ENCODE measurements at places on chromosomes 3 and 15.

- DNase-seq, result no peak
Measured at GRCh38 chr15:27448234-27448633, 477.3 kb downstream of the GABRG3 start.

- no peak for DNase-seq
Measured at GRCh38 chr15:89398896-89399237, 64.2 kb upstream of the POLG start.

GRCh38 chr3:183460081-183461055 is 31.9 kb upstream of the MCF2L2 start:
- no peak for DNase-seq

DNA sequence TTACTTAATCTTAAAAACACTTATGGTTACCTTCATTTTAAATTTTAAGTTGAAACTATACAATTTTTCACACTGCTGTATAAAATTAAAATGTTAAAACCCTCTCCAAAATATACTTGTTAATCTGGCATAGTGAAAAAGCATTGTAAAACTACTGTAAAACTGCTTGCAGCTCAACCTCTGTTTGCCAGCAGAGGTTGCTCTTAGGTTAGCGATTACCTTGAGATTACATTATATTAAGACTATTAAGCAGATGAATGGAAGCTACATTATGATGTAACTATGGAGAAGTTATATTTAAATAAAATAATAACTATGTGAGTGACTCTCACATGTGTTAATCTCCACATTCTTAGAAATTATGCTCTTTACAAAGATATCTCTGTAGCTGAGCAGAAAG is 143.6 kb upstream of the SLITRK3 start:
- no peak for DNase-seq

- DNase-seq, result no peak
Measured at GRCh38 chr15:67101911-67102598, 36.7 kb downstream of the SMAD3 start.

DNA sequence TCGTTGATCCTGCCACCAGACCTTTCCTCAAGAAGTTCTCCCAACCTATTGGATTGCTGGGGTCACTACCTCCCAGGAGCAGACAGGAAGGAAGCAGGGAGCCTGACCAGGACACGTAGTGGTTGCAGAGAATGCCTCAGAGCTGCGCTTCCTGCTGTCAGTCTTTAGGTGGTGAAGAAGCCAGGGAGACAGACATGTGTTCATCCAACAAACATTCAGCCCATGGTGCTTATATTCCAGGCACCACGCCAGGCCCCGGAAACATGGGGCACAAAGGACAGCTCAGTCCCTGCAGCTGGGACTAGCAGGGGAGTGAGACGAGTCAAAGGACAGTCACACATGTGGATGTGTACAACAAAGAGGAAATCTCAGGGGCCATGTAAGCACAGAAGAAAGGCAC is 26.0 kb upstream of the CORO2B start:
- no peak for DNase-seq

DNA sequence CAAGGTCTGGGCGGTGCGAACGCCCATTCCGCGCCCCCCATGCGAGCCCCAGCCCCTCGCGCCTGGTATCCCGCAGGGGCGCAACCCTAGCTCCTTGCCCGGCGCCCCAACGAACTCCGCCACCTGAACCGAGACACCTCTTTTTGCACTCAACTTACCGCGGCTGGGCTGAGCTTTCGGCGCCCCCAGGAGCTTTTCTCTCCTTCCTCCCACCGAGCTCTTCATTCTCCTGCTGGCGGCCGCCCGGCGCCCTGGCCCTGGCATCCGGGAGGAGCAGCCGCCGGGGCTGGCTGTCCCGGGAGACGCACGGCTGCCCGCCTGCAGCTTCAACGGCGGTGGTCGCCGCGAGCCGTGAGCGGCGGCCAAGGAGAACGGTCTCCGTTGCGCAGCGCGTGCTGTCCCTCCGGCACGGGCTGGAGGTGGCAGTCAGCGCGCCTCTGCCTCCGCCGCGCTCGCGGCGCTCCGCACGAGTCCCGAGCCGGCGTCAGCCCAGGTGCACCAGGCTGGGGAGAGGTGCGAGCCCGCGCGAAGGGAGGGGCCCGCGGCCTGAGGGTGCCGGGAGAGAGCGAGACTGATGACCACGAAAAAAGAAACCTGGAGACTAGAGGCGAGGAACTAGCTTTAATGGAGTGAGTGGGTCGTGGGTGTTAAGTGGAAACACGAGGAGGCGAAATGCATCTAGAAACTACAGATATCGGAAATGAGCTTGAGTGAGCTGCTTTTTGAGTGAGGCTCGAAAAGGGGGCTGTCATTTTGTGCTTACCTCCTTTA is 621.5 kb upstream of the ZNF385D start:
- no peak for DNase-seq

Data from aorta (tissue), 5 donors.